NCI-H2029 treated with DMSO at 0.1 percent for 48 hours (cell line): ENCODE measurements at places on chromosomes 7 and 10.

DNA sequence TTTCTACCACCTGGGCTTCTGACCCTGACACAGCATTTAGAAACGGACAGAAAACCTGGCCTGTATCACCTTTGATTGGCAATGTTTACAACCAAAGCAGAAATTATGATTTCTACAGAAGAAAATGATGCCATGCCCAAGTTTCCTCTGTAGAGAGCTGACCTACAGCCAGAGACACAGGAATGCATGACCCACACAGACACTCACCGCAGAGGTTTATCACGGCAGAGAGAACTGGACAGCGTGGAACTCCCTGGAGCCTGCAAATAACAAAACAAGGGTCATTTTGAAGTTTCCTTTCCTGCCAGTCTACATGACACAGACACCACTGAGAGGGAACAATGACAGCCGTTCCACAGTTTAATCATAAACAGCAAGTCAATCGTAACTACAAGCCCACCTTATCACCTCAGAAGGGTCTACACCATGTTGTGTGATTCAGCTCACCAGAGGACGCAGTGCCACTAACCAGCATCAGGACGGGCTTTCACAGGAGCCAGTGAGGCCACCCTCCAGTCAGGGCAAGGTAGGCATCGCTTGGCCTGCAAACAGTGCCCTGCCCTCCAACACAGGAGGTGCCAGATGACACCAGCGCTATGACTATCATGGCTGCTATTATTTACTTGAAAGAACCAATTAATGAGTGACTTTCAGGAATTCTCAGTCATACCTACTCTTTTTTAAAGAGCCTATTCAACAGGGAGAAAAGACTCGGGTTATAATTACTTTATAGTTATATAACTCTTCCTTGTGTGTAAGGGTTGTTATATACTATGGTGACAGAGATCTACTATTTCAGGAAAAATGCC is 139.9 kb downstream of the TNS3 start:
- no peak for DNase-seq

- DNase-seq, result no peak
Measured at GRCh38 chr7:17132726-17133125, 165.7 kb upstream of the AHR start.

DNA sequence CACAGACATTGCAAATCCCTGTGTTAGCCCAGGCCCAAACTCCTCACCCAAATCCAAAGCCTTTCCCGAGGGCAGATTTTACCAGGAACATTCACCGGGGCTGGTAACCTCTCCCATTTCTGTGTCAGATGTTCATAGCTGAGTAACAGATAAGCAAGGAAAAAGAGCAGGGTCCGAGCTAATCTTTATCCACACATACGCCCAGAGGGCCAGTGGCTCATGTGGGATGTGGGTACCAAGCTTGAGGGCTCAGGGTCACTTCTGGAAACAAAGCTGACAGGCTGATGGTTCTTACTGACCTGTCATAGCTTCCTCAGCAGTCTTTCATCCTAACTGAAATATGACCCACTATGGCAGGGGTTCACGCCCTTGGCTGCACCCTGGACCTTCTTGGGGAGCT is 39.8 kb downstream of the HBP1 start:
- no peak for DNase-seq

- DNase-seq, result no peak
Measured at GRCh38 chr7:104795616-104796398, 218.2 kb upstream of the KMT2E start.

DNA sequence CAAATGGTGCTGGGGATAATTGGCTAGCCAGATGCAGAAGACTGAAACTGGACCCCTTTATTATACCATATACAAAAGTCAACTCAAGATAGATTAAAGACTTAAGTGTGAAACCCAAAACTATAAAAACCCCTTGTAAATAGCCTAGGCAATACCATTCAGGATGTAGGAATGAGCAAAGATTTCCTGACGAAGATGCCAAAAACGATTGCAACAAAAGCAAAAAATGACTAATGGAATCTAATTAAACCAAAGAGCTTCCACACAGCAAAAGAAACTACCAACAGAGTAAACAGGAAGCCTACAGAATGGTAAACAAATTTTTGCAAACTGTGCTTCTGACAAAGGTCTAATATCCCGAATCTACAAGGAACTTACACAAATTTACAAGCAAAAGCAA is 30.9 kb upstream of the PLXDC2 start:
- no peak for DNase-seq

DNA sequence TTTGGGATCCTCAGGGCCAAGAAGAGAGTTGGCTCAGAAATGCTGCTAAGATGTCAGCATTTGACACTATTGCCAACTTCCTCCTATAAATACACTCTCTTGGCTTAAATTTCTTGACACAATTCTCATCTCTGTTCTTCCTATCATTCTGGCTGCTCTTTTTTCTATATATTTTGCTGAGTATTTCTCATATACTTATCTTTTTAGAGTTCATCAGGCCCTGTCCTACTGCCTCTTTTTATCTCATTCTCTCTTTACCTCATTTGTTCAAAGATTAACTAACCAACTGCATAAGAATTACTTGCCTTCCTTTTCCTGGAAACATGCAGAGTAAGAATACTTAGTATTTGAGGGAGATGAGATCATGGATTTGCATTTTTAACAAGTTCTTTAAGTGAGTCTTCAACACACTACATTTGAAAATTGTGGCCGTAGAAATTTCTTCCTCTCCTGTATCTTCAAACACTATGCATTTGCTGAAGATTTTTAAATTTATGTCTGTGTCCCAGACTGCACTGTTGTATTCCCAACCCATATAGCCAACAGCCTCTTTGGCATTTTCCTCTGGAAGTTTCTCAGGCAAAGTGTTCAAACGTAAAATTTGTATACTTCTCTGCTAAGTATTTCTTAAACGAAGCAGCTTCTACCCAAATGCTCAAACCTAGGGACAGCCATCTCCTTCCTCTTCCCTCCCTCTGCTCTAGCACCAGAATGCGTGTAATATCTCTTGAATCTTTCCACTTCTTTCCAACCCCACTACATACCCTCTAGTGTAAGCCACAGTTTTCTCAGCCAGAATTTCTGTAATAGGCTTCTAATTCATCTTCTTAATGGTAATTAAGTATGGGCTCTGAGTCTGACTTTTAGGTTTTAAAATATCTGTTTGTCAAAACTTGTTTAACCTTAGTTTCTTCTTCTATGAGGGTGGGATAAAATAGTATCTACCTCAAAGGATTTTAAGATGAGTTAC is 35.5 kb downstream of the ARL4A start:
- no peak for DNase-seq

GRCh38 chr7:24339575-24339974 is 55.6 kb downstream of the NPY start:
- no peak for DNase-seq

DNA sequence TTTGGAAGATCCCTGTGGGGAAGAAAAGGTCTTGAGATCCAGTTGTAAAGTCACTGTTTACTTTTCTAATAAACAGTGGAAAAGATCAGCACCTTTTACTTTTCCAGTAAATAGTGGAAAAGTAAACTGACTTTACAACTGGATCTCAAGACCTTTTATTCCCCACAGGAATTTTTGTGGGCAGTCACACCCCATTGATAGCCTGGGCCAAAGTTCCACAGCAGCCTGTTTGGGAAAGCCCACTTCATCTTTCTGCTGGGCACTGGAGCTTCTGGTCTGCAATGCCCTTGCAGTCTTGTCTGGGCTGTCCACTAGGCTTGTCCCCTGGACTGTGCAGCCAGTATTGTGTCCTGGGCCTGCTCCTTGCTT is 50.2 kb downstream of the ADCY1 start:
- DNase-seq, result no peak

DNA sequence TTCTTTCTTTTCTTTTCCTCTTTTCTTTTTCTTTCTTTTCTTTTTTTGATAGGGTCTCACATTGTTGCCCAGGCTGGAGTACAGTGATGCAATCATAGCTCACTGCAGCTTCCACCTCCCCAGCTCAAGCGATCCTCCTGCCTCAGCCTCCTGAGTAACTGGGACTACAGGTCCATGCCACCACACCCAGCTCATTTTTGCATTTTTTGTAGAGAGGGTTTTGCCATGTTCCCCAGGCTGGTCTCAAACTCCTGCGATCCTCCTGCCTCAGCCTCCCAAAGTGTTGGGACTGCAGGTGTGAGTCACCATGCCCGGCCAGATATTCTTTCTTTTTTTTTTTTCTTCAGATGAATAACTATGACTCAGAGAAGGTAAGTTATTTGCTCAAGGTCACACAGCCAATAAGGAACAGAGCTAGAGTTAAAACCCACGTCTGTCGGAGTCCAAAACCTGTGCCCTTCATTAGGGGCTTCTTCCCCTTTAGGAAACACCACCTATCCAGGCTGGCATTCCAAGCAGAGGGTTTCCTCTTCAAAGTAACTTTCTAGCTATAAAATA is 28.1 kb upstream of the DNMBP start:
- no peak for DNase-seq

GRCh38 chr10:83750604-83751003 is 388.7 kb upstream of the GHITM start:
- no peak for DNase-seq

GRCh38 chr10:70599791-70600190 is 2.8 kb downstream of the PRF1 start:
- no peak for DNase-seq
